Activated T-cell treated with anti-CD3 and anti-CD28 coated beads, Interleukin-2, amount 50 U/mL, for 1 hour (primary cell): ENCODE measurements at places on chromosomes 1 and 21.

- DNase-seq, result no peak
These were observed 64.4 kb downstream of the CDC7 start for GRCh38 chr1:91564888-91565701.

DNA sequence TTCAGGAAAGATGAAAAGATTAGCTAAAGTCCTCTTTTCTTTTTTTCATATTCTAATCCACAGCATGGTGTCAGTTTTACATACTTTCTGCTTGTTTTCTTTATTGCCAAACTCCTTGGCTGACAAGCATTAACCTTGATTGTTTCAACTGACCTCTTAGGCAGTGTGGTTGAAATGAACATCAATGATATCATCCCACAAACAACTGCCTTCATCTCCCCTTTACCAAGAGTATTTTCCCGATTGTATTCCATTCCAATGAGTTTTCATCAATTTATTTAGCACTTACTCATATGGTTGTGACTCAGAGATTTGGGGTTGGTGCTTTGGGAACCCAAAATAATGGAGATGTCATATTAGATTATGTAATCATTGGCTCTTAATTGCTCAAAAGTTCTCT, 71.8 kb downstream of the SPAG17 start:
- no peak for DNase-seq

- DNase-seq, result peak; percentile 32
These were observed 106.8 kb downstream of the CRYAA start for GRCh38 chr21:43275421-43276211.

GRCh38 chr1:31422505-31423319, 9.7 kb downstream of the SERINC2 start:
- DNase-seq, result peak; percentile 74

- no peak for DNase-seq
These were observed 25.7 kb downstream of the COQ8A start for GRCh38 chr1:226965581-226966440.

GRCh38 chr1:230855886-230856285, 12.4 kb downstream of the C1orf198 start:
- no peak for DNase-seq

DNA sequence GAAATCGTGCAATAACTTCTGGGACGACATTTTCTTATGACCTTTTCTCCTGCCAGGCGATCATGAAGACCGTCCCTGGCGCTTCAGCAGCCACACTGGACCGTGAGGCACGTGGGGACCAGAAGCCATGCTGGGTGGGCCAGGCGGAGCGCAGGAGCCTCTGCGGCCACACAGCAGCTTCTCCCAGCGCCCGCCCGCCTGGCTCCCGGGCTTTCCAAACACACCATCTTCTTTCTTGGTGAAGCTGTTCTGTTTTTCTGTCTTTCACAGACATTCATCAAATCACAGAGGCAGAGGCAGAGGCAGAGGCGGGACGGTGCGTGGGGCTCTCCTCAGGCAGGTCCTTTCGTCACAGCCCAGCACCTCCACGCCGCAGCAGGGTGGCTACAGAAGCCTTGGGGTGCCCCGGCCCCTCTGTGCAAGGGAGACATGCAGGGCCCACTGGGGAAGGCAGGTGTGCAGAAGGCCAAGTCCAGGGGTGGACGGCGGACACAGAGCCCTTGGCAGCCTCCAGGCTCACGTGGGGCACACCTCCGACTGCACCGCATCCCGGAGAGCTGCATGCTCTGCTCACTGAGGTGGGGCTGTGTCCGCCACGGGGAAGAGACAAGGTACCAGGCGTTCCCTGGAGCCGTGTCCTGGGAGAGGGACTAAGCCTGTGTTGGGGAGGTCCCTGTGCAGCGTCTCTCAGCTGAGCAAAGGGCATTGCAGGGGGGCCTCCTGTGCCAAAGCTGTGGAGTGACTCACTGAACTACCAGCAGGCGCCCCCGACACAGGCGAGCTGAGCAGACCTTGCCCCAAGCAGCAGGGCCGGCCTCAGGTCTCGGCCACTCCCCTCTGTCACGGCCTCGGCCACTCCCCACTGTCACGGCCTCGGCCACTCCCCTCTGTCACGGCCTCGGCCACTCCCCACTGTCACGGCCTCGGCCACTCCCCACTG, 2.6 kb upstream of the TMEM240 start:
- DNase-seq, result no peak

GRCh38 chr21:44428281-44428960, 26.9 kb upstream of the LRRC3 start:
- peak; percentile 69 for DNase-seq

- no peak for DNase-seq
These were observed 54.7 kb upstream of the ARHGEF16 start for GRCh38 chr1:3399732-3400131.

GRCh38 chr1:162087574-162087973, 18.1 kb downstream of the NOS1AP start:
- no peak for DNase-seq

DNA sequence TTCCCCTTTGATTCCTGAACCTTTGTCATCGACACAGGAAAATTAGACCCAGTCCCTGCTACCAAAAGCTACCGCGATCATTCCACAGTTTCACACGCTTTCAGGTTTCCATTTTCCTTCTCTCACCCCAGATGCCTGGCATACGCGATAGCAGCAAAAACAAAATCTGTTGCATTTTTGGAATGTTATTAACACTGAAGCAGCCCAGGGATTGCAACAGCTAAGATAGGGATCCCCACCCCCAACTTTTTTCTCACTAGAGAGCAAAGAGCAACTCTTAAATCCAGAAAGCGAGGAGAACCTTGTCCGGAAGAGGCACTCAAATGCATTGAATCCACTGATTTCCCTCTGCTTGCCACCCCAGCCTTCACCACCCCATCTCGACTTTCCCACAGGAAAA, 8.9 kb downstream of the OVAAL start:
- DNase-seq, result no peak

GRCh38 chr1:100861379-100861778, 33.3 kb downstream of the EXTL2 start:
- DNase-seq, result no peak

DNA sequence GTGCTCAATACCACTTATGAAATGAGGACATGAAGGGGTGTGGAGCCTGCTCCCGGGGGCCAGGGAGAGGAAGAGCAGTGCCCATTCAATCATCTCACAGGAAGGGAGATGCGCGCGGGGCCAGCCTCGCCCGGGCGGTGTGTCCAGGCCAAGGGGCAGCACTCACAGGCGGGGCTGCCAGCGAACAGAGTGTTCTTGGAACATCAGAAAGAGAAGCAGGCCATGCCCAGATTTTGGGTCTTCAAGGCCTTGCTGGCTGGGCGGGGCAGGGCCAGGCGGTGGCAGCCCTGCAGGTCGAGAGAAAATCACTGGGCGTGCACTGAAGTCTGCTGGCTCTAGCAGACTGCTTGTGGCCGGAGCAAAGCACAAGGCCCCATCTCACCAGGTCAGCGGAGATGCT, 168.6 kb downstream of the PRDM16 start:
- no peak for DNase-seq

- peak; percentile 83 for DNase-seq
These were observed 1.3 kb downstream of the HES3 start for GRCh38 chr1:6245086-6245868.
